ENCODE measurements at places on chromosomes 2 and 18.
A peak's percentile ranks its signal among the peaks of the same experiment; 100 is the strongest.

DNA sequence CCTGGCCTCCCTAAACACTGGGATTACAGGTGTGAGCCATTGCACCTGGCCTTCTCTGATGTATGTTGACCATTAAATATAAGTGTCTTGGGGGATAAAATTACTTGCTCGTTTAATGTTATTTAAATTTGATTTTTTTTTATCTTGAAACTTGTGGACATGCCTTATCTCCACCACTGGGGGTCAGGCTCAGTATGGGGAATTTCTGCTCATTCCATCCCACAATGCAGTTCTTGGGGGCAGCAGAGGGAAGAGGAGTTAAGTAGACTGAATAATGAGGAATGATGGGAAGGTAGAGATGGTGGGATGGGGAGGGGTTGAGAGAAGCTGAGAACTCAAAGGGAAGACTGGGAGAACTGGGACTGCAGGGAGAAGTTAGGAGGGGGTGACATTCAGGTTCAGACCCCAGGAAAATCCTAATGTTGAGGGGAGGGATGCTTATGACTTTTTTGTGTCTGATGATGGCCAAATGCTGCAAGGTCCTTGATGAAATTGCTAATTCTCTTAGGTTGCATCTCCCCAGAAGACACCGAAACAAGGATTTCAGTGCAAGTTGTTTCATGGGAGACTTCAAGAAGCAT is 174.2 kb downstream of the MIB1 start:
- DNase-seq: no peak

GRCh38 chr2:241816431-241817121 is 7.6 kb downstream of the NEU4 start:
- no peak for DNase-seq

DNA sequence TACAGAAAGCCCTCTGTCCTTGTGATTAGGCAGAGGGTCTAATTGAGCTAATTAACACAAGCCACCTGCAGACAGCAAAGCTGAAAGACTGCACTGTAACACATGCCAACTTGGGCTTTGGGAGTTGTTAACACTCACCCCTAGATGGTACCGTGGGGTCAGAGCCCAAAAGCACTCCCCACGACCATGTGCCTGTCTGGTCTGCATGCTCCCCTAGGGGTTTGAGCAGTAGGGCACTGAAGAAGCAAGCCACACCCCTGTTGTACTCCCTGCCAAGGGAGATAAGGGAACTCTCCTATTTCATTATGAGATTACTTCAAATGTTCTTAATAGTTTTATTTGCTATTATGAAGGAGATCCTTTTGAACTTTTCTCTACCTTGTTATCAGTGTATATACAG is 560.1 kb upstream of the FSHR start:
- no peak for DNase-seq

GRCh38 chr2:53422979-53423378 is 344.6 kb upstream of the CHAC2 start:
- peak; percentile 27 for DNase-seq

- no peak for DNase-seq
Measured at GRCh38 chr2:195663007-195663406, 6.0 kb downstream of the SLC39A10 start.

DNA sequence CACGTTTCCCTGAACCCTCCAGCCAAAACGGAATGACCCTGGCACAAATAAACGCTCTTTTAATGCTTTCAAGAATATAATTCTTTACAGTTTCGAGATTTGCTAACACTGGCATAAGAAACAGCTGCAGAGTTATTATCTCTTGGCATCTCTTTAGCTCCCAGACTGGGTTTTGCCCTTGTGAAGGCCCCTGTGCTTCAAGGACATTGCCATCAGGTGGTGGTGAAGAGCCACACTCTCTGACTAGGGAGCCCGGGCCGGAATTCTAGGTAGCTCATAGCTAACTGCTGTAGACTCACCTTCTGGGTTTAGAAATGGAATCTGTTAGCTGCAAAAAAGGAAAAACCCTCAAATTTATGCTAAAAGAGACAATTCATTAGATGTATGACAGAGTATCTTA is 13.3 kb upstream of the GALNT14 start:
- no peak for DNase-seq

DNA sequence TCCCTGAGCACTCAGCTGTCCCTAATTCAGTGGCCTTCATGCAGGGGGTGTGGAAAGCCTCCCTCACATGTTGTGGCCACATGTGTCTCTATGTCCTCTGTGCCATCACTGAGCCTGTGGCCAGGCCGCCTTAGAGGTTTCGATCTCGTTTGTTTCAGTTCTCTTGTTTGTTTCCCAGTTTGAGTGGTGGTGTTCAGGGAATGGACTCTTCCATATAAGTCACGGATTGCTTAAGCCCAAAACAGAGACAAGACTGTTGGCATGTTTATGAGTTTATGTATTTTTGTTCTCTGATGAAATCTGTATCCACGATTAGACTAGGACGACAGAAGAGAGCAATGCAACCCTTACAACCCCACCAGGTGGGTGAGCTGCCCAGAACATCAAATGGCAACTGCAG is 134.5 kb downstream of the CCBE1 start:
- no peak for DNase-seq

DNA sequence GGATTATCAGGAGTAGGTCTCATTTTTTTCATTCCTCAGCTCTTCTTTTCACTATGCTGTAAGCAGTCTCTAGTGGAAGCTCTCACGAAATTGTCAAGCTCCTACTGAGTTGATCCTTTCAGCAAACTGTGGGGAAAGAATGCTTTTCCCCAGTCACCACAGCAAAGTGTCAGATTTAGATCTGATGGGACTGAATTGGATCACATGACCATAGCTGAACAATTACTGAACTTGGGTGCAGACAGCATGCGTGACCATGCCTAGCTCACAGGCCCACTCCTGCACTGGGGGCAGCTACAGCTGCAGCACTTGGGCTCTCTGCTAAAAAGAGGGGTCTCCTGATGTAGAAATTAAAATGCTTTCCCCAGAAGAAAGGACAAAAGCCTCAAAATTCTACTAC is 3.1 kb downstream of the ARHGAP15 start:
- no peak for DNase-seq

DNA sequence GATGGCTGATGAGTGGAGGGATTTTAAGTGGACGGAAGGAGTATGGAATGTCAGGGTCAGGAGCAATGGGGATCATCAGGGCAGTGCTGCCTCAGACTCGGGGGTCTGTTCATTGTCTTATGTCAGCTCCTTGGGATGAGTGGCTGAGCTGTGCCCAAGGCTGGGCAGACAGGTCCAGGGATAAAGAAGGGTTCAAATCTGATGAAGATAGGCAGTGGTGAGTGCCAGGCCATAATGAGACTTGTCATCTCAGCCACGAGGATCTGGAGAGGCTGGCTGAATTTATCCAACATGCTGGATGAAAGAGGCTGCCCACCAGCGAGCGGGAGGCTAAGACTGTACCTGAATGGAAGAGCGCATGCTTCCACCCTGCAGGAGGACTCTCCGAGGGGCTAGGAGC is 46.3 kb upstream of the APCDD1 start:
- no peak for DNase-seq

GRCh38 chr2:240233885-240234502 is 93.5 kb upstream of the OTOS start:
- DNase-seq: no peak

GRCh38 chr2:42939411-42940206 is 147.2 kb upstream of the HAAO start:
- no peak for DNase-seq

- no peak for DNase-seq
Measured at GRCh38 chr2:227696990-227697679, 20.7 kb downstream of the SLC19A3 start.

DNA sequence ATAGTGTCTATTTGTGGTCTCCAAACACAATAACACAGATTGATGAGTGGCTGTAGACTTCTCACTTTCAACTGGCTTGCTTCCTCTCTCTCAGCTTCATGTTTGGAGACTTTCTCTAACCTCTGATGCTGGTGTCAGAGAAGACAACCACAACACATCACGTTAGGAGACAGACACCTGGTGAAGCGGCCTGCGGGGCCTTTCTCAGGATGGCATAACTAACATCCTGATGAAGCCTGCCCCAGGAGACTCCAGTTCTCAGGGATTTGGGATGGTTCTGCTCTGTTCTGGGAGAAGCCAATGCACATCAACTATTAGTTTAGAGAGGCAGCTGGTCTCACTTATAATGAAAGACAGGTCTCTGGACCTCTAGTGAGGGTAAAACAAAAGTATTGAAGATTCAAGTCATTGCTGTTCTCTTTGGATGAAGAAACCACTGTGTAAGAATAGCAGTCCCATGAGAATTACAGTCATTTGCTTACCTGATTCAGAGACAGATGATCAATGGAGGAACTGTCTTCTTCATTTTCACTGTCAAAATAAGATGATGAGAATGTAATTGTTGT is 2.0 kb downstream of the IL1A start:
- DNase-seq: no peak

DNA sequence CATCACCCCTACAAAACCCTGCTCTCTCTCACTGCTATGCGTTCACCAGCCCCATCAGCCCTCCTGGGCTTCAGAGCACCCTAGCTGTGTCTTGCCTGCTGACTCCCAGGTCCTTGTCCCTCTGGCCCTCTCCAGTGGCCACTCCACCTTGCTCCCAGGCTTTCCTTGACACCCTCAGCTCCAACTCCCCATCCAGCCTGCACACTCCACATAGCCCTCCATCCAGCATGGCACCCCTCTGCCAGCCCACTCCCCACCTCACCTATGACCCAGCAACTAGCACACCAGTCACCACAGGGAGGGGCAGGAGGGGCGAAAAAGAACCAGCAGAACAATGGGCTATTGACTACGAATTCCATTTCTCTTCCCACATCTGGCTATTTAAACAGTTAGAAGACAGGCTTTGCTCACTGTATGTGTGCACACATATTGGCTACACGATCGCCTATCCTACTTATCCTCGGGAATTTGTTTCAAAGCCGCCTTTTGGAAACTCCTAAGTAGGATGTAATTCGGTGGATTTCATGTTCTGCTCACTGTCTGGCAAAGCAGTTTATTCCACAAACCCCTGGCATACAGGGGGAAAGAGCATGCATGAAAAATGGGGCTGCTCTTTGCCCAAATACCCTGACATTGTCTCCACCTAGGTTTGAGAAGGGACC is 195.3 kb downstream of the SMAD2 start:
- no peak for DNase-seq

DNA sequence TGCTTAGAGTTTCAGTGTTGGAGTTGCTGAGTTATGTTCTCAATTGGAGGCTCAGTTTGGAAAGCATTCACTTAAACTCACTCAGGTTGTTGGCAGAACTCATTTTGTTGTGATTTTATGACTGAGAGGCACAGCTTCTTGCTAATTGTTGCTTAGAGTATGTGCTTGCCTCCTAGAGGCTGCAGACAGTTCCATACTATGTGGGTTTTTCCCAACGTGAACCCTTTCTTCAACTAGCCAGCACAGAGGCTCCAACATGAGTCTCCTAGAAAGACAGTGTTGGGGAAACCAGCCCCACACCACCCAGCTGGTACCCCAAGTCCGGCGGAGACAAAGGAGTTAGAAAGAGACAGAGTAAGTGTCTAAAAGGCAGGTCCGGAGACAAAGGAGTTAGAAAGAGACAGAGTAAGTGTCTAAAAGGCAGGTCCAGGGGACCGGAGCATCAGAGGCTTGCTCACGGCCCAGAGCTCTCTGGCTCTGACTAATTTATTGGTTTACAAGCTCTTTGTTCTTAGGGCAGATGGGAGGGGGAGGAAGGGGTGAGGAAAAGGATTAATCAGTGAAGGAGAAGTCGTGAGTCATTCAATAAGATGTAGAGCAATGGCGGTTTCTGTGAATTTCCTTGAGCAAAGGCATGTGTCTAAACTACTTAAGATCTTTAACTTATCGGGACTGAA is 999.7 kb upstream of the LRRTM1 start:
- DNase-seq: no peak

GRCh38 chr2:231514951-231515297 is 15.3 kb downstream of the NMUR1 start:
- DNase-seq: no peak

- DNase-seq: no peak
Measured at GRCh38 chr2:26463244-26464192, 14.4 kb downstream of the OTOF start.

- DNase-seq: no peak
Measured at GRCh38 chr18:48827291-48828193, 123.2 kb downstream of the SMAD7 start.

Data from nucleus accumbens (tissue), 56 donors.